Endothelial cell (in vitro differentiated cells): ENCODE measurements at places on chromosomes 6 and 20. TPM values are rescaled to one million over a fixed set of nuclear protein-coding genes. Genes with fewer than 3 reads are reported as not detected.
A peak's percentile ranks its signal among the peaks of the same experiment; 100 is the strongest.

The CLIC1 gene
- 420 TPM for total RNA-seq

The ENPP4 gene
- total RNA-seq: 6.1 TPM

GRCh38 chr20:48294942-48295341 is 509.7 kb upstream of the SULF2 start:
- no peaks in the 10 kb centered on the region for H3K27me3 ChIP-seq
- no peak for DNase-seq
- H3K4me3 ChIP-seq: no peak overlapping the region
- peaks cover 8% of the 10 kb centered on the region for H3K4me1 ChIP-seq

The SIRT5 gene
- total RNA-seq: 16.0 TPM

GRCh38 chr6:15242937-15243614 is 2.8 kb upstream of the JARID2 start:
- no peak overlapping the region for H3K4me3 ChIP-seq
- peaks cover 9% of the 10 kb centered on the region for H3K36me3 ChIP-seq
- H3K27ac ChIP-seq: no peak overlapping the region
- no peak for DNase-seq
- peaks cover 8% of the 10 kb centered on the region for H3K27me3 ChIP-seq
- peaks cover 42% of the 10 kb centered on the region for H3K4me1 ChIP-seq

- H3K4me1 ChIP-seq: peaks cover 40% of the 10 kb centered on the region
- DNase-seq: no peak
- H3K27me3 ChIP-seq: no peaks in the 10 kb centered on the region
- peak overlapping the region; percentile 27 for H3K27ac ChIP-seq
- H3K4me3 ChIP-seq: no peak overlapping the region
These were observed 12.1 kb downstream of the ZDHHC14 start for GRCh38 chr6:157392927-157393668.

- H3K4me3 ChIP-seq: no peak overlapping the region
- no peaks in the 10 kb centered on the region for H3K36me3 ChIP-seq
- H3K27ac ChIP-seq: no peak overlapping the region
- H3K4me1 ChIP-seq: no peaks in the 10 kb centered on the region
These were observed 175.8 kb upstream of the GGTLC1 start for GRCh38 chr20:24164360-24164759.

DNA sequence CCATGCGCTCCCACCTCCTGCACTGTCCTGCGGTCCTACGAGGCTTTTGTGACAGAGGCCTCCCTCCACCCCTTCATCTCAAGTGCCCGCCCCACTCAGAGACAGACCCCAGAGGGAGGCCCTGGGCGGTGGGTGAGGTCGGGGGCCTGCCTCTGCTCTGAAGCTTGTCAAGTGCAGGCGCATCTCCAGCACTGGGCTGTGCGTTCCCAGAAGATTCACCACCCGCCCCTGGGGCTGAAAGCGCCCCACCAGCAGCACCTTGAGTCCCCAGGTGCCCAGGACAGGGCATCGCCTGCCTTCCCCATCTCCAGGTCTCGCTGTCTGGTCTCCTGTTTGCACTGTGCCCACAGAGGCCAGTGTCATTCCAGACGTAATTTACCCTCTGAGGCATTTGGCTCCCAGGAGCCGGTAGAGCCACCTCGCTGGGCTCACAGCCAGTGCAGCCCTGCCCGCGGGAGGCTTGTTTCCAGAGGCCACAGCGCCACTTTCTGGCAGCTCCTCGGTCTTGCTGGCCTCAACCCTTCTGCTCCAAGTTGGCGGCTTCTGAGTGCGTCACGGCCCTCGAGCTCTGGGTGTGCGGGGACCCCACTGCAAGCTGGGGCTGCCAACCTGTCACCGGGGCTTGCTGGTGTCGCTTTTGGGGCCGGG is 191.1 kb downstream of the TAF4 start:
- no peak overlapping the region for H3K27ac ChIP-seq
- H3K4me1 ChIP-seq: no peaks in the 10 kb centered on the region
- H3K27me3 ChIP-seq: peaks cover 6% of the 10 kb centered on the region

DNA sequence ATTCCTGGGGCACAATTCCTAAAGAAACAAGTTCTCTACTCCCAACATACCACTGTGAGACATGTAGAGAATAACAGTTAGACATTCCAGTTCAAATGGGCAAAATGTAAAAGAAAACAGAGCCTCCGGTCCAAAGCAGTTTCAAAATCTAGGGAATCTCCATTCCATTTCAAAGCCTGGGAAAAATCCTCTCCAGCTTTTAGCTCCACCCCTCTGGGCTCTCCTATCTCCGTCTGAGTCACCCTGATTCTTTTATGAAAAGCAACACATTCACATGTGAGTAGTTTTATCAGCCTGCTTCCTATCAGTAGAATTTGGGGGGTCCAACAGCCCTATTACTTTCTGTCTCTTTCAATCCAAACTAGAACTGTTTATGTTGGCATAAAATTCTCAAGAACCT is 3.7 kb downstream of the CSNK2A1 start:
- peaks cover 14% of the 10 kb centered on the region for H3K36me3 ChIP-seq
- DNase-seq: no peak
- no peak overlapping the region for H3K27ac ChIP-seq
- H3K4me1 ChIP-seq: peaks cover 26% of the 10 kb centered on the region
- peaks cover 2% of the 10 kb centered on the region for H3K27me3 ChIP-seq
